ENCODE measurements at places on chromosomes 5 and 9. TPM values are rescaled to one million over a fixed set of nuclear protein-coding genes. Genes with fewer than 3 reads are reported as not detected.

- DNase-seq, result no peak
Observed at GRCh38 chr5:607541-608428, 4.4 kb upstream of the CEP72 start.

Gene GABBR2
- total RNA-seq, result 0.05 TPM

GRCh38 chr5:157303667-157304327 is 37.9 kb downstream of the CYFIP2 start:
- DNase-seq, result no peak

- DNase-seq, result peak; percentile 88
Observed at GRCh38 chr5:150129813-150130492, 25.7 kb downstream of the PDGFRB start.

GRCh38 chr9:103615994-103616393 is 478.1 kb upstream of the SMC2 start:
- DNase-seq, result no peak

GRCh38 chr5:127596501-127596900 is 52.4 kb upstream of the CTXN3 start:
- DNase-seq, result no peak

GRCh38 chr5:172090976-172091547 is 84.6 kb upstream of the FBXW11 start:
- DNase-seq, result no peak

DNA sequence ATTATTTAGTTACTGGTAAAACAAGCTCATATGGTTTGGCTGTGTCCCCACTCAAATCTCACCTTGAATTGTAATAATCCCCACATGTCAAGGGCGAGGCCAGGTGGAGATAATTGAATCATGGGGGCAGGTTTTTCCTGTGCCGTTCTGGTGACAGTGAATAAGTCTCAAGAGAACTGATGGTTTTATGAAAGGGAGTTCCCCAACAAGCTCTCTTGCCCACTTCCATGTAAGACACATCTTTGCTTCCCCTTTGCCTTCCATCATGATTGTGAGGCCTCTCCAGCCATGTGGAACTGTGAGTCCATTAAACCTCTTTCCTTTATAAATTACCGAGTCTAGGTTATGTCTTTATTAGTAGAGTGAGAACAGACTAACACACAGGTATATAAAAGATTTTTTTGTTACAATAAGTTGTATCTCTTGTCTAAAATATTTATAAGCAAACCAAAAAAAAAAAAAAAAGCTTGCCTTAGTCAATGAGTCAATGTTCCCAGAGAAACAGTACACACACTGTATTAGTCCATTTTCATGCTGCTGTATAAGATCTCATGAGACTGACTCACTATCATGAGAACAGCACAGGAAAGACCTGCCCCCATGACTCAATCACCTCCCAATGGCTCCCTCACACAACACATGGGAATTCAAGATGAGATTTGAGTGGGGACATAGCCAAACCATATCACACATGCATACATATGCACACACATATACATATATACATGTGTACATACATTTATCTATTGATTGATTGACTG is 138.3 kb downstream of the BASP1 start:
- no peak for DNase-seq

GRCh38 chr5:143601917-143602333 is 198.4 kb upstream of the NR3C1 start:
- DNase-seq, result no peak

GRCh38 chr5:86500947-86501346 is 116.8 kb upstream of the COX7C start:
- no peak for DNase-seq

- peak; percentile 28 for DNase-seq
Observed at GRCh38 chr5:134138416-134139376, 24.2 kb downstream of the TCF7 start.

Gene ST6GALNAC6
- total RNA-seq, result 111 TPM

DNA sequence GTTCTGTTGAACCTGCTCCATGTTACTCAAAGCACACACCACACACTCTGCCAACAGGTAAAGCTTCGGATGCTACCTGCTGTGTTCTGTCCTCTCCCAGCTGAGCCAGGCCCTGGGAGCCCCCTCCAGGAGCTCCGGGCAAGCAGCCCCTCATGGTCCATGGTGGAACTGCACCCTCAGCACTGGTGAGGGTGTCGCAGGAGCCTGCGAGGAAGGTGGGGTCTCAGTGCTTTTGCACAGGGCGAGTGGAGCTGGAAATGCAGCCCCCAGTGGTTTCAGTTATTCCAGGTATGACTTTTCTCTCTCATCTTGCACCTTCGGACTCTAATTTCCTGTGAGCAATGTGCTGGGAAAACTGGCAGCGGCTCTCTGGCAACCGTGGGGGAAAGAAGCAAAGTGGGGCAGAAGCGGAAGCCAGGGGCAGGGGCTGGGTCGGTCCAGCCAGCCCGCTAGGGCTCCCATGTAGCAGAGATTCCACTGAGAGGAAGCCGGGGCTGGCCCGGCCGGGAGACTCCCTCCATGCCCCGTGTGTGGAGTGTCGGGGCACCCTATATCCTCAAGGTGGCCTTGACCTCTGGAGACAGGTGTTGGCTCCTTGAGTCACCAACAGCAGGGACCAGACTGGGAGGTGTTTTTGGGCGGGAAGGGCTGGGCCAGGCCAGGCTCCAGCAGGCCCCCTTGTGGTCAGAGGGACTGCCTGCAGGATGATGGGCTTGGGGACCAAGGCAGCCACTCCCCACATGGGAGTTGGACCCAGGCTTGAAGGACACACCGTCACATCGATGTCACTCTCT is 75.6 kb upstream of the PRSS3 start:
- DNase-seq, result no peak

DNA sequence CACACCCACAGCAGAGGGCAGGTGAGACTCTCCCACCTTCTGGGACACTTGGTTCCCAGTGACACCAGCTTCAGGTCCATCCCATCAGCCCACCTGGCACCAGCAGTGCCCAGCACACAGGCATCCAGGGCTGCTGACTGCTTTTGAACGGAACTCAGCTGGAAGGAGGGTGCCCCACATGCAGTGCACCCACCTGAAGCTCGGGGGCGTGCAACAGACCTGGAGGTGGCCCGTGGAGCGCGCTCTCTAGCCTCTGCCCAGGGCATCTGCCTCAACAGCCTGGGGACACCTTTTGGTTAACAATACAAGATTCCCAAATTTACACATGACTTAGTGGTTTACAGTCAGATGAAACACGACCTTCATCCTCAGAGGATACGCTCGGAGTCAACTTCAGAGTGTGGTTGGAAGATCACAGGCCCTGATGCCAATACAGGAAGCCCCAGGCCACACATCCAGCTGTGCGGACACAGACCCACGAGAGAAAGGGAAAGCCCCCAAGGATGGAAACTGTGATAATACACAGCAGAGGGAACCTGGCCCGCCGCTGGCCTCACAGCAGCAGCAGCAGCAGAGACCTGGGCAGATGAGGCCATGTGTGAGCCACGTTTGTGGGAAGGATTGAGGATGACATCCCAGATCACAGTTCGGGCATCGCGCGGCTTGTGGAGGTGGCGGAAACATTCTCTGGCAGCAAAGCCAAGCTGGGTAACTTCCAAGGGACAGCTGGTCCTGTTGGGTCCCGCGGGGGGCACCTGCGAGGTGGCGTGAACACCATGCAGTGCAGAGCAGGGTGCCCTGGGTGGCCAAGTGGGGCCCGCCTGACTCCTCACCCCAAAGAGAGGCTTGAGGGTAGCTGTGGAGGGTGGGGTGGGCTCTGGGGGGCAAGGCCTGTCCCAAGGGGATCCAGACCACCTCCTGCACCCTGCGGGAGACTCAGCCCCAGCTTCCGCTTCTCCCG is 64.0 kb downstream of the SECISBP2 start:
- DNase-seq, result no peak

DNA sequence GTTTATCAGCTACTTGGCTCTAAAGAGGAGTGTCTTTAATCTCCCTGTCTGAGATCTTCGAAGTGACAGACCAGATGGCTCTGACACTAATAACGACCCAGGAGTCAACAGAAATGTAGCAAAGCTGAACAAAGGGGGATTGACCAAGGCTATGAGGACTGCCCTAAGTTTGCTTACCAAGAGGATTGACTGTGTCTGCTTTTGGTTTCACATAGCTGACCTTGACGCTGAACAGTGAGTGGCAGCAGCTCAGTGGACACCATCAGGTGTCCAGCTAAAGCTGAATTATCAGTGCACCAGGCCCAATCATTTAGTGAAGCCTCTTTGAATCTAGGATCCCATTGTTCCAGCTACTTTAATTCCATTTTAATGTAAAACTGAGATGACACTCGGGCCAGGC is 262.6 kb downstream of the COX7C start:
- DNase-seq, result no peak

DNA sequence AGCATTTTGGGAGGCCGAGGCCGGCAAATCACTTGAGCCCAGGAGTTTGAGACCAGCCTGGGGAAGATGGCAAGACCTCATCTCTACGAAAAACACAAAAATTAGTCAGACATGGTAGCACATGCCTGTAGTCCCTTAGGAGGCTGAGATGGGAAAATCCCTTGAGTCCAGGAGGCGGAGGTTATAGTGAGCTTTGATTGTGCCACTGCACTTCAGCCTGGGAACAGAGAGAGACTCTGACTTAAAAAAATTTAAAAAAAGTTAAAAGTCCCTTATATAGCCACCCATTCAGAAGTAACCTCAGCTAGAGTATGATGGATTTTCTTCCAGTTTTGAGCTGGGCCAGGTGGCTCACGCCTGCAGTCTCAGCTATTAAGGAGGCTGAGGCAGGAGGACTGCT is 72.4 kb downstream of the UGCG start:
- no peak for DNase-seq

GRCh38 chr5:142537938-142538337 is 148.0 kb downstream of the FGF1 start:
- DNase-seq, result no peak

- DNase-seq, result no peak
Observed at GRCh38 chr5:76583163-76584047, 39.8 kb downstream of the F2RL2 start.

Gene STING1
- total RNA-seq, result 57.4 TPM

Gene NIPAL4
- not detected for total RNA-seq

Gene PDZD2
- total RNA-seq, result 42.1 TPM

GRCh38 chr5:171505473-171506043 is 86.1 kb downstream of the FGF18 start:
- no peak for DNase-seq

GRCh38 chr9:34177593-34178435 is 1.0 kb upstream of the UBAP1 start:
- no peak for DNase-seq

DNA sequence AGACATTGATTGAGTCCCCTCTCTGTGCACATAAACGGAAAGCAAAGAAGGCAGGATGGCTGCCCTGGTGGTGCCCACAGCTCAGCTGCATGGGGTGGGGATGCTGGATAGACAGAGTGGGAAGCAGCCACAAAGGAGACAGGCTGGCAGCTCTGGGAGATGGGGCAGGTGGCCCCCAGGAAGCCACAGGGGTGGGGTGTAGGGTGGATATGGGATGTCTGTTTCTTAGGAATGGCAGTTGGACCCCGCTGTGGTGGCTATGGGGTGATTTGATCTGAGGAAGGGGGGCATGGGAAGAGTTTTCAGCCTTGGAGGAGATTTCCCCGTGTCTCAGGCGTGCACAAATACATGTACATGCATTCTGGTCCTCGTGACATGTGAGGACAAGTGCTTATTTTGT is 50.2 kb upstream of the VDAC1 start:
- DNase-seq, result no peak

GRCh38 chr5:154473581-154474283 is 4.3 kb downstream of the HAND1 start:
- DNase-seq, result no peak

DNA sequence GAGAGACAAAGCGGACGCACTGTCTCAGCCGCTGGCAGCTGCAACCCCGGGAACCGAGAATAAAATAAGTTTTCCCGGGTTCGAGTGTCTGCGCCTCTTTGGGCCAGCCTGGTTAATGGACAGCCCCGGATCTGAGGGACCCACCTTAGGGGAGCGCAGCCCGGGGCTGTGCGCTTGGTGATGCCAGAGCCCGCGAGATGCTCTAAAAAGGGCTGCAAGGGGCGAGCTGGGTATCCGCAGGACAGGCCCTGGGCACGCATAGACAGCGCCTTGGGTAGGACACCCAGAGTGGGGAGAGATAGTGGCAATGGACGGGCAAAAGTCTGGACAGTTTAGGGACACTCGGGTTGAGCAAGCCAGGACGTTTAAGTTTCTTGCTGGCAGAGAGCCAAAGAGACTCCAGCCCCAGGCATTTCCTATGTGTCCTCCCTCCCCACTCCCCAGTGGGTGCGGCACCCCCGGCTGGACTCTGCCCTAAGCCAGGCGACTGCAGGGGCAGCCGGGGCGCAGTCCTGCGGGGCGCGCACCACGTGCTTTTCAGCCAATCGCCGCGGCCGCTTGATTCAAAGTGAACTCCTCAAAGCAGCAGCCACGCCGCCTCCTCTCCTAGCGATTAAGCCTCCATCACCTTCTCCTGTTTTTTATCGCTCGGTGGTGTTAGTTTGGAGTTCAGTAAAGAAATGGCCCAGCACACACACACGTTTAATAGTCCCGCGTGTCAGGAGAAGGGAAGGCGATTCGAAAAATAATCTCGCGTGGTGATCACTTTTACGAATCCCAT is 616 bp upstream of the ENC1 start:
- DNase-seq, result peak; percentile 82

GRCh38 chr5:143222287-143223231 is 180.9 kb downstream of the NR3C1 start:
- no peak for DNase-seq

Gene ADAMTS12
- total RNA-seq, result 5.5 TPM

Gene HAPLN1
- total RNA-seq, result not detected

GRCh38 chr9:16619914-16620520 is 250.5 kb downstream of the BNC2 start:
- no peak for DNase-seq

- DNase-seq, result no peak
Observed at GRCh38 chr9:108980893-108981292, 32.4 kb downstream of the CTNNAL1 start.
